ENCODE measurements at places on chromosomes 12 and 14.
A peak's percentile ranks its signal among the peaks of the same experiment; 100 is the strongest.

DNA sequence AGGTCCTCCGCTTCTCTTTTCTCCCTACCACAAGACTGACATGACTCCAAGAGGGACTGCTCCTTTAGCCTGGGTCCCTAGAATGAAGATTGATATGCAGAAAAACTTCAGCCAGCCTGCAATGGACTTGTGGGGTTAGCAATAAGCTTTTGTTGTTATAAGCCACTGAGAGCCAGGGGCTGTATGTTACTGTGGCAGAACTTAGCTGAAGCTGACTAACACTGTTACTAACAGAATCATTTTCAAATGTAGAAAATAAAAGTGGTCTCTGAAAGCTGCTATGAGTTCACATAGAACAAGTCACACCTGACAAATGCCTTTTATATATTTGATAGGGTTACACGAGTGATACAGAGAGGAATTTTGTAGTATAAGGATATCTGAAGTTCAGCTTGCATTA is 13.6 kb upstream of the RFLNA start:
- DNase-seq, result no peak

DNA sequence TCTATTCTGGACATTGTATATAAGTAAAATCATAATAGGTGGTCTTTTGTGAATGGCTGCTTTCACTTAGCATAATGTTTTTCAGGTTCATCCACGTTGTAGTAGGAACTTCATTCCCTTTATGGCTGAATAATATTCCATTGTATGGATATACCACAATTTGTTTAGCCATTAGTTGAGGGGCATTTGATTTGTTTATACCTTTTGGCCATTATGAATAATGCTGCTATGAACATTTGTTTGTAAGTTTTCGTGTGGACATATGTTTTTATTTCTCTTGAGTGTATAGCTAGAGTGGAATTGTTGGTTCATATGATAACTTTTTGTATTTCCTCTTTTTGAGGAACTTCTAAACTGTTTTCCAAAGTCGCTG is 123.3 kb downstream of the TTLL5 start:
- DNase-seq, result no peak

DNA sequence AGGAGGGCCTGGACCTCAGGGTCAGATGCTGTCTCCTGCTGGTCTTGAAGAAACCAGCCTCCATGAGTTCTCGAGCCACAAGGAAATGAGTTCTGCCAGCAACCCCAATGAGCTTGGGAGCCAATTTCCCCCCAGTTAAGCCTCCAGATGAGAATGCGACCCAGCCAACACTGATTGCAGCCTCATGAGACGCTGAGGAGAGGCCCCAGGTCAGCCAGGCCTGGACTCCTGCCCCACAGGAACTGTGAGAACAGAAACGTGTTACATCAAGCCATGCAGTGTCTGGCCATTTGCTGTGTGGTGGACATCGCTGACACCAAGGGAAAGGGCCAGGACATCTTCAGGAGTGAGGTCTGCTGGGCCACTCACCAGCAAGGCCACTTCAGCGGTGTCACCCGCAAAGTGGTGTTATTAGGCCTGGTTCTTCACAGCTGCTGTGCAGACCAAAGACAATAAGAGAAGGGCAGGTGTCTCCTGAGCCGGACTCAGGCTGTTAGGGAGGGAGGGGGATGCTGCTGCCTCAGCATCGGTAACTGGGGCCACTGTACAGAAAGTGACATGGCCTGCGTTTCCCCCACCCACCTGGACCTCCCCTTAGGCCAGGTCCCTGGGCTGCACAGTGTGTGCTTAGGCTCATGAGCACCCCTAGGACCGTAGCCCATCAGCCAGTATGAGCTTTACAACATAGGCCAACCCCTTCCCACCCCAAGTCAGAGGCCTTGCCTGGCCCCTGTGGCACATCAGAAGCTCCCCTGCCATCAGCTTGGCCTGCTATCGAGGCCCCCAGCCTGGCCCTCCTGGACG is 272.4 kb upstream of the RTL1 start:
- no peak for DNase-seq

- no peak for DNase-seq
Observed at GRCh38 chr12:63419154-63419553, 249.1 kb downstream of the DPY19L2 start.

DNA sequence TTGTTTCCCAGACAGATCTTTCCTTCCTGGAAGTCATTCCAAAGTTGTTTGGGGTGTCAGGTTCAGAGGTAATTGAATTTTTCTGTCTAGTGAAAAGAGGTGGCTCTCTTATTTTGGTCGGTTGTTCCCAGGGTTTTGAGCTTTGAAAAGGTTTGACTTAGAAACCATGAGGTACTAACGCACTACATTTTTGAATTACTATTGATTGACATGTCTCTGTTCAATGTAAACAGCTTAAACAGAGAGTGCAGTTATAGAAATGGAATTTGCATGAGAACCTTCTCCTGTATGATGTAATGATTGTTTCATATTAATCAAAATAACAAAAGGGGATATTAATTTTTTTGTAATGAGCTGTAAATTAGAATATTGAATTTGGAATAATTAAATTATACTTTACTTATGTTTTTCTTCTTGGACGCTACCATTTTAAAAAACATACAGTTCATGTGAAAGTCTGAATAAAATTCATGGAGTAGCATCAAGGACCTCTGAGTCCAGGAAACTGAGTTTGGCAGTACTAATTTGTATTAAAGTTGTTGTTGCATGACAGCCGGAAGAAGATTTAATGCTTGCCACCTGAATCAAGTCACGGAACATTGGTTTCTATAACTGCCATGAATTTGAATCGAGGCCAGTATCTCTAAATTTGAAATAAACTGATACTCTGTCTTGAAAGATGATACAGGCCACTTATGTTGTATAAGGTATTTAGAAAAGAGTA is 41.7 kb downstream of the NPAS3 start:
- DNase-seq, result no peak

DNA sequence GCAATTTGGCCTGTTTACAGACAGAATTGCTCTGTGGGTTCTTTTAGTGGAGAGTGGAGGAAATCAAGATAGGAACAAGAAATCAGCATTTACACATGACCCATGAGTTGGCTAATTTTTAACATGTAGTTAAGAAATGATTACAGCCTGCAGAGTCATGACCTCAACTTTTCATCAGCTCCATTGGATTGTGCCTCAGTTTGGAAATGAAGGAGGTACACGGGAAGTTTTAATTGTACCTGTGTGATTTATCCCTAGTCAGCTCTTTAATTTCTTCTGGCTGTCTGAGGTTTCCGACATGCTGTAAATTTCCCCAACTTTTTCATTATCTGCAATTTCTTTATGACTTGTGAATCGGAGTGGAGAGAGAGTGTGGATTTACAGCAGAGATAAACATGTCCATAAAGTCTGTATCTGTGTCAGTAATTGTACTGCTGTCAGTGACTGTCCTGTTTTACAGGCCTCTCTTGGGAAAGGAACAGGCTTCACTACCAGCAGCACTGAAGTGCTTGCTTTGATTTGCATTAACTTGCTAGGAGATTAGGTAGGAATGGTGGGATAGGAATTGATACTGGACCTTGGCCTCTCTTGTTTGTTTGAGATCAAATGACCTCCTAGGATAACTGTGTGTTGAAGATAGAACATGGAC is 49.2 kb downstream of the LIN52 start:
- no peak for DNase-seq

DNA sequence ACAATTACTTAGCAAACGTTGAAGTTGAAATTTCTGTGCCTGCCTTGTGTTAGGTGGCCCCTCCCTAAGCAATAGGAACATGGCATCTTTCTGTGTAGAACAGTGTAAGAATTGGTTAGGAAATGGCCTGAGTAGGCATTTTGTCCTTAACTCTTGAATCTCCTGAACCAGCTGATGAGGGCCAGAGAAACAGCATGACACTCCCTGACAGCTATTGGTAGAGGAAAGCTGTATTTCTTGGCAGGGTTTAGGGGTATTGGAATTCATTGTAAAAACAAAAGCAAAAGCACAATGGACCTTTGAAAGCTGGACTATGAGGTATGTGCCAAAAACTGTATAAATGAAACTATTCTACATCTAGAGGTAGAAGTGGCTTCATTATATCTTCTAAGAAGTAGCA is 40.6 kb upstream of the LRTM2 start:
- peak; percentile 88 for DNase-seq

GRCh38 chr14:68367536-68367935 is 425.3 kb downstream of the ZFP36L1 start:
- DNase-seq, result no peak

DNA sequence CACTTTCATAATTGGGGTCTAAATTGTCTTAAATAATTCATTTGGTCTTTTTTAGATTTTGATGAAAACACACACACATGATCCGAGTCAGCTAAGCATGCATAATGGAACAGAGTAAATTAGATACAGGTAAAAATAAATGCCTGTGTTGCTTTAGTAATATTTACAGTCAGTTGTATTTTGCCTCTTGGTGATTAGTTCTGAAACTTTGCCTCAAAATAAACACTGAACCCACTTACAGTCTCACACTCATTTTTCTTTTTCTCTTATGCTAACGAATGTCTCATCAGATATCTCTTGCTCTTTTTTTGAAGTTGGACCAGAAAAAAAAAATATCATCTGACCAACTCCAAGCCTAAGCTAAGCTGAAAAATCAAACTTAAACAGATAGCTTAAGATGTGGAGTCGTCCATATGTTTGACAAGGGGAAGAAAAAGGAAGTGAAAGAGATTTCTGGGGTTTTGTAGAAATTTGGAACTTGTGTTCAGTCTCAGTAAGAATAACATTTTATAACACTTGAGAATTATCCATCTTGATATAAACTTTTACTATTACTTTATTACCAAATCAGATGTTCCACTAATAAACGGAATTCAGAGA is 592.5 kb downstream of the RPL10L start:
- DNase-seq, result no peak

DNA sequence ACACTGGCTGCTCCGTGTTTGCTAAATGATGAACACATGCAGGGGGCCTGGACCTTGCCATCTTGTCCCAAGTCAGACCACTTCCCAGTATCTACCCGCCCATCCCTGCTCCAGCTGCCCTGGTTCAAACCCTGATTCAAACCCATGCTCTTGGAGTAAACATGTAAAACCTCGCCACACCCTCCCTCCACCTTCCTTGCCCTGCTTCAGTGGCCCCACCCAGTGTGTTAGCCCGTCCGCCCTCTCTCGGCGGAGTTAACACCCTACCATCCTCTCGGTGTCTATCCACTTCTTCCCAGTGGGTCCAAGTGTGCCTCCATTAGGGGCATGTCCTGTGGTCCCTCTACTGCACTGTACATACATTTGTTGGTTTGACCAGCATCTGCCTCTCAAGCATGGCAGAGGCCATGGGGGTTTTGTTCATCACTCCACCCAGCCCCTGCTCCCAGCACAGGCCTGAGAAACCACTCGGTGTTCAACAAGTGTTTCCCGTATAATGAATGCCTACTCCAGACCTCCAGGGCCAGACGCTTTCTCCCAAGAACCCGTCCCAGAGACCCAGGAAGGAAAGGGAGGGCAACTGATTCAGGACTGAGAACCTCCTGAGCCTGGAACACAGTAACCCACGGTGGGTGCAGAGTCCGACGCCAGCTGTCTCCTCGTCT is 37.1 kb downstream of the P2RX4 start:
- no peak for DNase-seq

DNA sequence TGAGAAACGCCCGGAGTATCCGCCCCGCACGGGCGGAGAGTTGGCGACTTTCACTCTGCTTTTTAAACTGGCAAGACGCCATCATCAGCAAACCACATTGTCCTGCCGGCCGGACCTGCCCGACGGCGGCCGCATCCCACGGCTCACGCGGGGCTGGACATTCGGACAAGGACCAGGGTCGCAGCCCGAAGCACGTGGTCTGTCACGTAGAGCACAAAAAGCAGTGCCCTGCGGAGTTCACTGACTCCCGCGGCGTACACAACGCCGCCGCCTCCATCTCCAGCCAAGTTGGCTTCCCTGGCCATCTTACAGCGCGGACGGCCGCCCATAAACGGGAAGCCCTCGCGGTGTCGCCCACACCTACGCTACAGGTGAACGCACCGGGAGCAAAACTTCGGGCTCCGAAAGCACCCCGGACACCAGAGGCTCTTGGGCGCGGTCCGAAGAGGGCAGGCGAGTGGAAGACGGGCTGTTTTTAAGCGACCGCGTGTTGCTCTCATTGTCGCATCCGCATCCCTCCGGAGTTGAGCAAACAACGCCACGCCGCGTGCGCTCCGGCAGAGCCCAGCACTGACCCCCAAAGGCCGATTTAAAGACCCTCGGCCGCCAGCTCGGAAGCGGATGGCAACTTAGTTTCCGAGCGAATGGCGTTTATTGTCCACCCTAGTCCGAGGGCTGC is 966 bp downstream of the SINHCAF start:
- DNase-seq, result peak; percentile 71

DNA sequence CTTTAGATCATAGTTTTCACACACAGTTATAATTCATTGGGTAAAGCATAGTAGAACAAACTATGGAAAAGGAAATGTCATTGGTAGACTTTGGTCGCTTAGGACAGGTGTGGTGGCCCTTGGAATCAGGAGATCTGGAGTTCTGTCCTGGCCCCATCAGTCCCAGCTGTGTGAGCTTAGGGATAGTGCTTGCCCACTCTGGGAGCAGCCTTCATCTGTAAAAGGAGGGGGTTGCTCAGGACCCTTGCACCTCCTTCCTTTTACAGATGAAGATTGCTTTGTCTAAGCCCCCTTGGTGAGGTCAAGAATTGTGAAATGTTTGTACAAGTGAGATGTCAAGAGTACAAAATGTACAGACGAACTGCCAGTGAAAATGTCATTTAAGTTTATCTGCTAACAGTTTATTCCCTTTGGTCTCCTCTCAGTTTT is 93.2 kb downstream of the BORCS5 start:
- DNase-seq, result no peak

- DNase-seq, result no peak
Observed at GRCh38 chr14:56554301-56554700, 25.3 kb upstream of the TMEM260 start.

GRCh38 chr12:8018666-8019581 is 13.6 kb upstream of the FOXJ2 start:
- DNase-seq, result peak; percentile 26

- DNase-seq, result no peak
Observed at GRCh38 chr12:122856999-122857671, 21.9 kb downstream of the HIP1R start.

- DNase-seq, result peak; percentile 18
Observed at GRCh38 chr12:66047411-66048021, 83.0 kb downstream of the LLPH start.

GRCh38 chr12:58757422-58757821 is 162.9 kb downstream of the LRIG3 start:
- peak; percentile 92 for DNase-seq

GRCh38 chr12:43308776-43309175 is 243.2 kb downstream of the ADAMTS20 start:
- DNase-seq, result no peak

- peak; percentile 69 for DNase-seq
Observed at GRCh38 chr14:73758392-73759182, 44.4 kb upstream of the PNMA1 start.

- no peak for DNase-seq
Observed at GRCh38 chr14:20711685-20712084, 23.1 kb downstream of the ANG start.

DNA sequence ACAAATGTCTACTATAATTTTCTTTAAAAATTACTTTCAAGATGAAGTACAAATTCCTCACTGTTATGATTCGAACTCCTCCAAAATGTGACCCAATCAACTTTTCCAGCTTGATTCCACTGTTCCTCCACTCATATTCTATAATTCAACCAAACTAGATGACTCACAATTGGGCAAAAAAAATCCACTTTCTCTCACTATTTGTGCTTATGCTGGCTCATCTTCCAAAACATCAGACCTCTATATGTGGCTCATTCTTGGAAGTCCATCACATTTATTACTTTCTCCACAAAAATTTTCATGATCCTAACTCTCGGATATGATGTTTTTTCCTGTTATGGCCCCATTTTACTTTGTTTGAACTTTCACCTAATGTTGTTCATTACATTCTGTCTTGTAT is 26.9 kb upstream of the RXYLT1 start:
- DNase-seq, result no peak
